HuH-7.5 (cell line): ENCODE measurements at places on chromosomes 4 and X.

DNA sequence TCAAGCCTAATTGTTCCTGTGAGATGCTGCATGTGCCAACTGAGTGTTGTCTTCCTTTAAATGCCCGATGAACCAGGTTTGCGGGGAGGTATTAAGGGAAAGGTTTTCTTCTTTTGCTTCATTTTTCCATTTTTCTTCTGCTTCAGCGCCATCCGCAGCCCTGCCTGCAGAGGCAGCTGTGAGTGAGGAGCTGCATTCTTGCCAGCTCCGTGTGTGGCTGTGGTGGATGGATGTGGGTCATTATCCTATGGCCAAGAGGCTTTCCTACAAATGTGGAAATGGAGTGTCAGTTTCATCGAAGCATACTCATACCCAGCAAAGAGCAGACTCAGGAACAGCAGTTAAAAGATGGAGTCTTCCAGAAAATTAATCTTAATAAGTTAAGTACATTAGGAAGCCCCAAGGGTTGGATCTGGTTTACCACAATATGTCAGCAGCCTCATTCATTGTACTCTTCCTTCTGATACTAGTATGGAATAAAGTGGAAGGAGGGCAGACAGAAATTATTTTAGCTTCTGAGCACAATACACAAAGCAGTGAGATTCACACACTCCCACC, 37.6 kb downstream of the TNIP3 start:
- no peak for DNase-seq

DNA sequence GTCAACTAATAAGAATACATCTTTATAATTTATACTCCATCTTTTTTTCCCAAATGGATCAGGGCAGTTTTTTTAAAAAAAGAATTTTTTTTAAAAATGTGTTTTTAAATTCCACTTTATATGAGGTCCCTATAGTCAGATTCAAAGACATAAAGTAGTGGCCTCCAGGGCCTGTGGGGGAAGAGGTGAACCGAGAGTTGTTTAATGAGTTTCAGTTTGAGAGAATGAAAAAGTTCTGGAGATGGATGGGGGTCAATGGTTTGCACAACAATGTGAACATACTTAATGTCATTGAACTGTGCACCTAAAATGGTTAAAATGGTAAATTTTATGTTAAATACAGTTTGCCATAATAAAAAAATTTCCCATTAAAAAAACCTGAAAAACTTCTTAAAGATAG, 53.8 kb downstream of the ZNF827 start:
- no peak for DNase-seq

- no peak for DNase-seq
These were observed 24.9 kb downstream of the PCDH7 start for GRCh38 chr4:30744957-30745640.

DNA sequence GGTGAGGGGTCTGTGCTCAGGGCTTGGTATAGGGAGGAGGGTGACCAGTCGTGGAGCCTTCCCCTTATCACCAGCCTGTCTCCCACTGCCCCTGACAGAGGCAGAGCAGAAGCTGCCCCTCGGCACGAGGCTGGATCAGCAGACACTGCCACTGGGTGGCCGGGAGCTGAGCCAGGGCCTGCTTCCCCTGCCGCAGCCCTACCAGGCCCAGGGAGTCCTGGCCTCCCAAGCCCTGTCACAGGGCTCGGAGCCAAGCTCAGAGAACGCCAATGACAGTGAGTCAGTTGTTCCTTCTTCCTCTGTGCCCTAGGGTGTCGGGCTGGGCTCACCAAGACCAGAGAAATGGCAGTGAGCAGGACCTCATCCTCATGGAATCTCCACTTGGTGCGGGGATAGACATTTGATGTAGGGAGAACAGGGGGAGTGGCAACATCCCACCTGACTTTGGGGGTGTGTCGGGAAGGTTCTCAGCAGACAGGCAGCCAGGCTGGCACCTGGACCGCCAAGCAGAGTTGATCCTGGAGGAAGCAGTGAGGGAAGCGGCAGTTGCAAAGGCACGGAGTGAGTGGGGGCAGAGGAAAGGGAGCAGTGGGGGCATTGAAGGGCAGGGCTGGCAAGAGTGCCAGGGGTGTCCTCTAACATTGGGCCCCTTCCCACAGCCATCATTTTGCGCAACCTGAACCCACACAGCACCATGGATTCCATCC, 14.3 kb upstream of the UBA1 start:
- DNase-seq: no peak

DNA sequence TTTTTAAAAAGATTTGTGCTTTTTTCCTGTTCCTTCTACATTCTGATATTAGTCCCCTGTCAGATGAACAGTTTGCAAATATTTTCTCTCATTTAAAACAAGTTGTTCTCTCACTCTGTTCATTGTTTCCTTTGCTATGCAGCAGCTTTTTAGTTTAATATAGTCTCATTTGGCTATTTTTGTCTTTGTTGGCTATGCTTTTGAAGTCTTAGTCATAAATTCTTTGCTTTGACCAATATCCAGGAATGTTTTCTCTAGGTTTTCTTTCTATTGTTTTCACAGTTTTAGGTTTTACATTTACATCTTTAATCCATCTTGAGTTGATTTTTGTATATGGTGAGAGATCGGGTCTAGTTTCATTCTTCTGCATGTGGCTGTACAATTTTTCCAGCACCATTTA, 136.8 kb downstream of the TET2 start:
- DNase-seq: no peak

- no peak for DNase-seq
These were observed 16.4 kb downstream of the DMD start for GRCh38 chrX:33194876-33195433.

DNA sequence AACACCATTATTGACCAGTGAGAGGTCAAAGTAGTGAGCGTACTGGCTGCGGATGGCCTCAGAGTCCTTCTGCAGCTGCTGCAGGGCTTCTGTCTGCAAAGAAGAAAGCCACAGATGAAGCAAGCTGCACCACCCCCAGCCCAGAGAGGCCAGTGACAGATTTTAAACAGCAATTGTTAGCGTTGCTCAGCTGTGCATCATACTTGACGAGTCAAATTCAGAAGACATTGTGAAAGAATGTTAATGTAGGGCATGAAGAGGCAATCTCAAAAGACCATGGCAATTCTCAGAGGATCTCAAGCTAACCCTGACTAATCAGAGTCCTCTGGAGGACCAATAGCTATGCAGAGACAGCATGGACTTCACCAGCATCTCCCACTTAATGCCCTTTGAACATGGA, 16.6 kb downstream of the DKC1 start:
- DNase-seq: no peak

DNA sequence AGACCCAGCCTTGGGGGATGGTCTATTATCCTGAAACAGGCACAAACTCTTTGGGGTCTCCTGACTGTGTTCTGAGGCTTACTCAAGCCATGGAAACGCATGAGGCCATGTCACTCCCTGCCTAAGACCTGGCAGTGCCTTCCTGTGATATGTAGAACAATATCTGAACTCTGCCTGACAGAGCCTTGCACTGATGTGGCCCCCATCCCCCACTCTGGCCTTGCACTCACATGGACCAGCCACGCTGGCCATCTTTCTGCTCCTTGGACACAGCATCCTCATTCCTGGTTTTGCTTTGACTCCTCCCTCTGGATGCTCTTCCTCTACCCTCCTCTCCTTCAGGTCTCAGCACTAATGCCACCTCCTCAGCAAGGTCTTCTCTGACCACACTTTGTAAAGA, 100.2 kb downstream of the SCD5 start:
- no peak for DNase-seq

DNA sequence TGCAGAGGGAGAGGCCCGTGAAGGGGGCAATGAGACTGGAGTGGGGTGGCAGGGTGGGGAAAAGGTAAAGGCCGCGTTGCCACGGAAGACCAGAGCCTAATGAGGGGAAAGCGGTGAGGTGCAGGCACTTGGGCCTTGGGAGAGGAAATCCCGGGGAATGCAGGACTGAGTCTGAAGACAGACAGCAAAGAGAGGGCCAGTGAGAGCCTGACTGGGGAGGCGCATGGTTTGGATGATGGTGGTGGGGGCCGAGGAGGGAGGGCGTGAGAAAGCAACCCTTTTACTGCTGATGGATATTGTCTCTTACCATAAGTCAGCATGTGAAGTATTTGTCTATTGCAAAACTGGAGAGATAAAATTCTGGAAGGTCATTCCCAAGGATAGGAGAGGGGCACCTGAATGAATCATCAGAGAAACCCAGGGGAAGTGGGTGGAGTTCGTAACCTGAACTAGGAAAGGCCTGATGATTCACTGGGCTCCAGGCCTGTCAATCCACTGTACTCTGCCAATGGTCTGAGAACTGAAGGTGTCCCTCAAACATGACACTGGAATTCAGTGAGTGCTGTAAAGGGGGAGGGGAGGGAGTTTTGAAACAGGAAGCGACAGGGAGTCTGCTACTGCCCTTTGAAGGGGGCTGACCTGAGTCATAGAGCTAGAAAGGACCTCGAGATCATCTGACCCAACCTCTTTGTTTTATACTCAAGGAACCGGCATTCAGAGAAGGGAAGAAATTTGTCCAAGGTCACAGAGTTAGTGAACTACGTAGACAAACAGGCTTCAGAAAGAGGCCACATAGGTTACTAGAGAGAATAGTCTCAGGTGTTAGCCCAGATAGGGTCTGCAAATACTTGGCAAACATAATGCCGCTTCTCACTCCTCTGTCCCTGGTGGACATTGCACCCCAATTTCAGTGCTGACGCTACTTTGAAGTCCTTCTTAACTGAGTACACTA, 52.2 kb downstream of the NALF2 start:
- DNase-seq: no peak

- no peak for DNase-seq
These were observed 20.2 kb downstream of the CLNK start for GRCh38 chr4:10664408-10664807.

- DNase-seq: no peak
These were observed 3.4 kb downstream of the GALNT7 start for GRCh38 chr4:173171987-173172386.

DNA sequence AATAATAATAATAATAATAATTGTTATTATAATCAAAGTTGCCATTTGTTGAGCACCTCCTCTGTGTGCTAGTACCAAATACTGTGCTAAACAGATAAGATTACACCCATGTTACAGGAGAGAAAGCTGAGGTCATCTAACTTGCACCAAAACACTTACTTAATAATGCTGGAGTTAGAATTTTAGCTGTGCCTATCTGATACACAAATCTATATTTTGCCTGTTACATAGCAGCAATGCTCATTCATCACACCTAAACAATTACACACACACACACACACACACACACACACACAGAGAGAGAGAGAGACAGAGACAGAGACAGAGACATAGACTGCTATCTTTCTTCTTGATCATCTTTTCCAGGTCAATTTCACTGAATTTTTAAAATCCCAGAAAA, 170.9 kb upstream of the KLF3 start:
- DNase-seq: no peak

DNA sequence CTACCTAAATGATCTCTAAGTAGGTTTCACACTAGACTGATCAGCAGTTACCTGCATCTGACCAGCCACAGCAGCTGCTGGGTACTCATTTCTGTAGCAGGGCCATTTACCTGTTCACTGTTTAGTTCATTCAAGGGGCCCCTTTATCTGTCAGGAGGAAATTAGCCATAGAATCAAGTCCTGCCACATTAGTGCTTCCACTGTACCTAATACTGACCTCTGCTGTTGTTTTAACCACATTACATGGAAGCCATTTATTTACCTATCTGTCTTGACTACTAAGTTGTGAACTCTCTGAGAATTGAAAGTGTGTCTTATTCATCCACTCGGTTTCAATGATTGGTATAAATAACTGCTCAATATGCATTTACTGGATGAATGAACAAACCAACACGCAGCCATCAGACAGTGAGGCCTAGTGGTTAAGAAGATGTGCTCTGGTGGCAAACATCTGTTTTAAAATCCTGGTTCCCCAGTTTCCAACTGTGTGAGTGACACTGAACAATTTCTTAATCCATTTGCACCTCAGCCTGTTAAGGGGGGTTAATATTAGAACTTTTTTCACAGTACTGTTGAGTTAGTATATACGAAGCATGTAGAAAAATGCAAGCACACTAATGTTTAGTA, 30.0 kb upstream of the ANXA5 start:
- no peak for DNase-seq

DNA sequence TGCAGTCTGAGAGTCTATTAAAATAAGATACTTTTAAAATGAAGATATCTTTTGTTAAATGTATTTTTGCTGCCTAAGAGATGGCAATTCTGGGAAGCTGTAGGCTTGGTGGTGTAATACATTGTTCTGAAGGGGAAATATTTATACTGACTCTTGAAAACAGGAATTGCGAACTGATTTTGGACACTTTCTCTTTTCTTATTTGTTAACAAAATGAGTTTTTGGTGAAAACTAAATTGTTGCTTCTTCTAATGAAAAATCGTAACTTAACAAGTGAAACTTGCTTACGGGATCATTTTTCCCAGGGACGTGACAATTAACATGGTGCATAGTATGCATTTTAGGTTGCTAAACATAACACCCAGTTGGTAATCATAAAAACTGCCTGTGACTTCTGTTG, 71.0 kb downstream of the RAPGEF2 start:
- no peak for DNase-seq
